ENCODE measurements at places on chromosomes 5 and 9. TPM values are rescaled to one million over a fixed set of nuclear protein-coding genes. Genes with fewer than 3 reads are reported as not detected.

- no peak for DNase-seq
These were observed 45.9 kb downstream of the PDE4D start for GRCh38 chr5:59847586-59847985.

DNA sequence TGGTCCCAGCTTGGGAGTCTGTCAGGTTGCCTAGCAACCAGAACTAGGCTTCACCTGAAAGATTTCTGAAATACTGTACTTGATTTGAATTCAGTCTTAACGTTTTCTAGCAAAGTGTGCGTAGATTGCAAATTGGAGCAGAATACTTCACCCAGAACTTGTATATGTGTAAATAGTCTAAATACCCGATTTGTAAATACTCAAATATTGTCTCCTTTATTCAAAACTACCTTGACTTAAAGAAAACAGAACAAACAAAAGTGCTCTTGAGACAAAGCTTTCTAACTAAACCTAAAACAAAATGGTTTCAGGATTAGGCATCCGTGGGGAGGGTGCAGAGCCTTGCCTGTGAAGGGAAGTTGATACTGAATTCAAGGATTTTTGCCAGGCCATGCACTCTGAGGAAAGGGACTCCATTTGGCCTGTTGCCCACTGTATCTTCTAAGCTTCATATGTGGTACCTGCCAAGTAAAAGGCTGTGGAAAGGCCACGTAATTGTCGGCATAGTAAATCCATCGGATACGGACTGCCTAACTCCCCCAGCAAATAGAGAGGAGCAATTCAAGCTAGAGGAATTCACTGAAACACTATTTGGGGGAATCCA lies 744 bp upstream of the HMGCS1 start:
- peak; percentile 69 for DNase-seq

Gene ANKRD18B
- 0.81 TPM for polyA plus RNA-seq

- DNase-seq = no peak
These were observed 22.9 kb upstream of the CMYA5 start for GRCh38 chr5:79666758-79667157.

- no peak for DNase-seq
These were observed 56.1 kb upstream of the PIP5K1B start for GRCh38 chr9:68648971-68649370.

DNA sequence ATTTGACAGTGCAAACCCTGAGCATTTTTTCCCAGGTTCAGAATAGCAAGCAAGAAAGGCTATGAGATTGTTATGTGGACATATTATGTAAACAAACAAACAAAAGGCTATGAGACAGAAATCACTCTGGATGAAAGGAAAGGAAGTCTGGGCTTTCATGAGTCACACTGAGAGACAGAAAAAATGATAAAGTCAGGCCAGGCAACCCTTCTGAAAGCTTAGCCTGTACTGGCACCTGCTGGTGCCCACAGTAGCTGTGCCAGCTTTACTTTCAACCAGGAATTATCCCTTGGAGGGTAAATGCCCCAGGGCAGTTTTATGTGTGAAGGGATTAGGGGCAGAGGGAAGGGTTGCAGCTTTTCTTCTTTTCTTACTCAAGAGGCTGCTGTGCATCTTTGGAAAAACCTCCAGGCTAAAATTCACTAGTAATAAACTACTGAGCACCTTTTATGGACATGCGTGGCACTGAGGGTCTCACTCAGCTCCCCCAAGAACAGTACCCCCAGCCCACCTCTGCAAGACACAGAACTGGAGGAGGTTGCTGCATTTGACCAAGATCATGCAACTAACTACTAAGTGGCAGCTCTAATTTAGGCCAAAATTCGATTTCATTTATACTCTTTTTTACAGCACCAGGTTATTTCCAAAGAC lies 41.7 kb downstream of the ACTL7B start:
- DNase-seq = no peak

GRCh38 chr5:19910136-19910535 lies 77.9 kb downstream of the CDH18 start:
- no peak for DNase-seq

Gene TRIP13
- polyA plus RNA-seq = 8.7 TPM
